ENCODE measurements at places on chromosomes 12 and 14. TPM values are rescaled to one million over a fixed set of nuclear protein-coding genes. Genes with fewer than 3 reads are reported as not detected.

The AKAP6 gene
- total RNA-seq, result 4.2 TPM

- no peak for DNase-seq
These were observed 496 bp upstream of the ISCU start for GRCh38 chr12:108561852-108562347.

- DNase-seq, result no peak
These were observed 32.1 kb downstream of the ITPR2 start for GRCh38 chr12:26800858-26801257.

GRCh38 chr12:124321556-124322270 lies 26.8 kb downstream of the RFLNA start:
- no peak for DNase-seq

The ASB2 gene
- total RNA-seq, result 89.1 TPM

The GAS2L3 gene
- total RNA-seq, result 24.0 TPM

The OTX2 gene
- not detected for total RNA-seq

The GALNT16 gene
- total RNA-seq, result 0.87 TPM

- peak; percentile 5 for DNase-seq
These were observed 170.7 kb downstream of the ESRRB start for GRCh38 chr14:76546426-76547221.

DNA sequence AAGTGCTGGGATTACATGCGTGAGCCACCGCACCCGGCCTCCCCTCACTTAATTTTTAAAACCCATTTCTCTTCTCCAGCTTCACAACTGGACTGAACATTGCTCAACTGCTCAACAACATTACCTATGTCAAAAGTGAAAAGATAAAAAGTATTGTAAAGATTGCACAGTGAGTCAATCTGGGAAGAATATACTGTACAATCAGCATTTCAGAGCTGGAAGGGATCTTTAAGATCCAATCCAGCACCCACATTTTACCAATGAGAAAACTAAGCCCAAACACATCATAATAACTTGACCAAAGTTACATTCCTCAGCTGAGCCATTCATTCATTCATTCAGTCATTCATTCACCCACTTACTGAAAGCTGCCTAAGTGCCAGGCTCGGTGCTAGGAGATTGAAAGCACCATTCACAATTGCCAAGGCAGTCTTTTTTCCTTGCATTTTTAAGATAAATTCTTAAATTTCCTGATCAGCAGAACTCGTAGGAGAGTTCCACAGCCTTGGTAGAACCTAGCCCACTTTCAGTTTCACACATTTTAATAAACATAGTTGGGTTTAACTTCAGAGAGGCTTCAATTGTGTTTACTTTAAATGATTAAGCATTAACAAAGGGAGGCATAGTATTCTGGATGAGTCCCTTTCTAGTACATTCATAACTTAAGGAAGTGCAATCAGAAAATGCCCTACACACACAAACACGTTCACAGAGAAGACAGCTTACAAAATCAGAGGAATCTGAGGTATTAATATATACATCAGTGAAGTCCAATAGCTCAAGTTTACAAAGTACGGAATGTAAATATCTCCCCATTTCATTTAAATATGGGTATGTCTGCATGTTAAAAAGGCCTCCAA lies 3.0 kb downstream of the GALNT4 start:
- no peak for DNase-seq

- DNase-seq, result peak; percentile 33
These were observed 11.3 kb downstream of the PHLDA1 start for GRCh38 chr12:76020281-76020680.

The AMIGO2 gene
- total RNA-seq, result 4.8 TPM

The PDE3A gene
- 84.1 TPM for total RNA-seq

The LGR5 gene
- total RNA-seq, result 1.5 TPM

DNA sequence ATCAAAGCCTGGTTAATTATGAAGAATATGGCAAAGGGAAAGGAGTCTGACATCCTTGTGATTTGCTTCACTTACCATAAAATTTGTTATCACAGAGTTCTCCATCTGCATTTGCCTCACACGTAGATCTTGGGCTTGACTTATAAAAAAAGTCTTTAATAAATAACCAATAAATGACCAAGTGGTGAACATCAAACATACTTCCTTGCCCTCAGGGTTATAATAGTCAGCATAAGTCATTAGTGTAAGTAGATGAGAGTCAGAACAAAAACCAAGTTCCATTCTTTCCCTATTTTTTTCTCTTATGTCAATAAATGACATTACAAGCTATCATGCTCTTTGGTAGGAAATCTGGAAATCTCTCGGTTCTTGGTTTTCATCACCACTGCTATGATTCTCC lies 635.4 kb upstream of the ATXN7L3B start:
- DNase-seq, result no peak

The TAS2R43 gene
- not detected for total RNA-seq

DNA sequence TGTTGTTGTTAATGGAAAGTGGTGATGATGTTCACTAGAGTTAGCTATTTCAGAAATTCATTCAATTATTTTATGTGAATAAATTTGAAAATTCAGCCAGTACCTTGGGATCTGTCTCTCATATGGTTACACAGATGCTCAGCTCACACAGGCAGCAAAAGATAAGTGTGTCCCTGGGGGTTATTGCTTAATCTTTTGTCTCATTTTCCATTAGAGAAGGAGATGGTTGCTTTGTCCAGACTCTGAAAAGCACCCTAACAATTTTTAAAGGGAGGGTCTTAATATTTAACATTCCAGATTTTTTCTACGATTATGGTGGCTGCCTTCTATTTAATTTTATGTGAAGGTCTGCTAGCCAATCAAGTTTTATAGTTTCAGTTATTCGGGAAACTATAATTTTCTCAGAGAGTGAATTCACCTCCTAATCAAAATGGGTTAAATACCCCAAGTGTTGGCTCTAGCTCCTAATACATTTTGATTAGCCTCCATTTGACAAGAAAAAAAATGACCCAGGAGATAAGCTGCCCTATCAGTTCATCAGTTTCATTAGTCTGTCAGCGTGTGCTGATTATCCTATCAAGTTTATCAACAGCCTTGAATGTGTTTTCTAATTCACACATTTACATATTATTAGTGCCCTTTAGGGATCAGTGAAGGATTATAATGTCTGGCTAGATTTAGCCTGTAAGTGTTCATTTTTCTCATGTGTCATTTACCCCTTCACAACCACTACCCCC lies 282.1 kb downstream of the TMTC2 start:
- no peak for DNase-seq

DNA sequence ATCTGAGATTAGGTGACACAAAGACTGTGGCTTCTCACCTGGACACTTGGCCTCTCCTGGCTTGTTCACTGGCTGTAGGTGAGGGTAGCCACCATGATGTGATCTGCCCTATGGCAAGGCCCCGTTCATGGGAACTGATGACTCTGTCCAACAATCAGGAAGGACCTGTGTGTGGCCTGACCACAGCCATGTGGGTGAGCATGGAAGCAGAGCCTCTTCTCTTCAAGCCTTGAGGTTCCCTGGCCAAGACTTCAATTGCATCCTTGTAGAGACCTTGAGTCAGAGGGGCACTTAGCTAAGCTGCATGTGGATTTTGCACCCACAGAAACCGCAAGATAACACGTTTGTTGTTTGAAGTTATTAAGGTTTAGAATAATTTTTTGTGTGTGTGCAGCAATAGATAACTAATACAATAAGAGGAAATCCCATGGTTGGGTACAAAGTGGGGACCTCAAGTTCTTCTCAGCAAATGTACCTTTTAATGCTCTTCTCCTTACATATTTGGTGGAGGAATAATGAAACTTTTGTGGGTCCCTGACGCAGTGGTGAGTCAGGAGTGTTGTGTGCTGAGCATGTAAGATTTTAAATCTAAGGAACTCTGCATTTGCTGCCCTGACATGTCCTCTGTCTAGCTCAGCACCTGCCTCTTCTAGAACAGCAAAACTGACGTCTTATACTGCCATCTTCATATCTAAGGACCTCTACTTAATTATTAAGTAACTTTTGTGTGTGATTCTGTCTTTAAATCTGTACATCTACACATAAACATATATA lies 27.5 kb upstream of the PLEKHG7 start:
- DNase-seq, result no peak

- no peak for DNase-seq
These were observed 320.7 kb downstream of the SOX5 start for GRCh38 chr12:23628806-23629205.

The NEUROD4 gene
- not detected for total RNA-seq

The PLEKHG3 gene
- 96.6 TPM for total RNA-seq

GRCh38 chr14:61698206-61698980 lies 3.1 kb downstream of the HIF1A start:
- DNase-seq, result no peak

GRCh38 chr12:89988188-89988915 lies 279.7 kb upstream of the ATP2B1 start:
- no peak for DNase-seq

The NCKAP5L gene
- total RNA-seq, result 2.5 TPM

- no peak for DNase-seq
These were observed 121.3 kb downstream of the TBX3 start for GRCh38 chr12:114562654-114563053.

GRCh38 chr12:93530358-93530757 lies 42.1 kb upstream of the SOCS2 start:
- no peak for DNase-seq

The MANSC4 gene
- not detected for total RNA-seq

GRCh38 chr12:131628023-131628740 lies 82.7 kb upstream of the SFSWAP start:
- no peak for DNase-seq

GRCh38 chr12:82366197-82366596 lies 7.9 kb downstream of the METTL25 start:
- DNase-seq, result no peak

GRCh38 chr12:32159925-32160324 lies 53.3 kb downstream of the BICD1 start:
- DNase-seq, result no peak

The SLC11A2 gene
- 43.0 TPM for total RNA-seq

- DNase-seq, result no peak
These were observed 7.2 kb downstream of the EEA1 start for GRCh38 chr12:92921877-92922276.

DNA sequence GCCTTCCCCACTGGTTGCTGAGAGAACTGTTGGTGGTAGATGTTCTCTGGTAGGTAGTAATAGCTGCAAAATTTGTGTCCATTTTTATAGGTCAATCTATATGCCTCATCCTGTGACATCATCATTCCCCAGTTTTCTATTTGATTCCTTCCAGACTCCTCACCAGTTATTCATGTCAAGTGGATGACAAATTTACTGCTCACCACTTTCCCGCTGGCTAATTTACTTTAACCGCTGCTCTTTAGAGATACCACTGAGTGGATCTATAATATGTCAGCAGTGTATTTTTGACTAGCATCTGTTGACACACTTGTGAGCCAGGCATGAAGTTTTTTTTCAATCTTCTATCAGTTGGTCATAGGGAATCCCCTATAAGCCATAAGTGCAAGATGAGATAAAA lies 24.6 kb downstream of the GPR65 start:
- DNase-seq, result no peak

The JPH4 gene
- 0.26 TPM for total RNA-seq

The FGD4 gene
- total RNA-seq, result 66.7 TPM

The SERPINA10 gene
- total RNA-seq, result 0.20 TPM

DNA sequence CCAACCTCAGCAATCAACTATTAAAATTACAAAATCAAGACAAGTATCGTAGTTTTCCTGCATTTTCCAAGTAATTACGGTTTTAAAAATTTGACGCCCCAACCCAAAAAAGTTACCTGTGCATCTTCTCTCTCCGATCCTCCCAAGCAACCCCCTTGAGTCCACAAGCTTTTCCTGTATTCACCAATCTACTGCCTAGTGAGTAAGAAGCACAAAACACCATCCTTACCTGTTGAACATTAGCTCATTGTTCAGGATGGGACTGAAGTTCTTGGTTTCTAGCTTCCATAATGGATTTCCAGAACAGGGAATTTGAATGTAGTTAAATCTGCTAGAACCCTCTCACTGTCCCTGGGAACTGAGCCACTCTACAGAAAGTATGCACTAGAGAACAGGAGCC lies 162.0 kb downstream of the PAX9 start:
- no peak for DNase-seq

GRCh38 chr14:49997991-49998390 lies 105.1 kb downstream of the ARF6 start:
- DNase-seq, result no peak

DNA sequence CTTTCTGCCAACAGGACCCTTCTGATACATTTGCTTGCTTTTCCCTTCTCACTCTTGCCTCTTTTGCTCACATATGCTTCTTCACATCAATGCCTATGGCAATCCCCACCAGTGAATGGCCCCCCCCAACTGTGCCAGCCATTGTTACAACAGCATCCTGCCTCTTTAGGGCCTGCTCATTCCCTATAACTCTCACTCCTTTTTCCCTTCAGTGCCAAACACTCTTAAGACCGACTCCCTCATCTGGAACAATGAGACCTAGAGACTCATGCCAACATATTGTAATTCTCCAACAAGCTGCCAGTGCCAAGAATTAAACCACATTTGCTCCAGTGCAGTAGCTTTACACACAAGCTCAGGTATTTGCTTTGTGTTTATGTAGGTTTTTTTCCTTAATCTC lies 189.0 kb downstream of the SOX5 start:
- DNase-seq, result no peak

DNA sequence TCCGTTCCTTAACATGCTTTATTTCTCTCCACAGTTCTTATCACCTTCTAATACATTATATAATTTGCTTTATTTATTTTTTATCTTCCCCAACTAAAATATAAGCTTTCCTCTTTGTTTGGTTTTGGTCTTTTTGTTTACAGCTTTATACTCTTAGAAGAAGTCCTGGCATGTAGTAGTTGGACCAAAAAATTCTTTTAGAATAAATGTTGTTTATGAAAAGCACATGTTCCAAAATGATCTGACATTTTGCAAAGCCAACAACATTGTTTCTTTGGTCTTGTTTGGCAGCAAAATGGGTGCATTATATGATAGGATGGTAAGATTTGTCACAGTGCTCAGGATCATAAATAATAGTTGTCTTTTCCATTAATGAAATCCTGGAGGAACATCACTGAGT lies 312.5 kb downstream of the LRIG3 start:
- DNase-seq, result no peak

GRCh38 chr12:19988459-19988873 lies 379.9 kb upstream of the PDE3A start:
- no peak for DNase-seq

- DNase-seq, result no peak
These were observed 7.6 kb upstream of the LRTM2 start for GRCh38 chr12:1812650-1813302.

GRCh38 chr12:131734336-131735152 lies 23.7 kb downstream of the SFSWAP start:
- DNase-seq, result no peak
